ENCODE measurements at places on chromosomes 3 and 15.

DNA sequence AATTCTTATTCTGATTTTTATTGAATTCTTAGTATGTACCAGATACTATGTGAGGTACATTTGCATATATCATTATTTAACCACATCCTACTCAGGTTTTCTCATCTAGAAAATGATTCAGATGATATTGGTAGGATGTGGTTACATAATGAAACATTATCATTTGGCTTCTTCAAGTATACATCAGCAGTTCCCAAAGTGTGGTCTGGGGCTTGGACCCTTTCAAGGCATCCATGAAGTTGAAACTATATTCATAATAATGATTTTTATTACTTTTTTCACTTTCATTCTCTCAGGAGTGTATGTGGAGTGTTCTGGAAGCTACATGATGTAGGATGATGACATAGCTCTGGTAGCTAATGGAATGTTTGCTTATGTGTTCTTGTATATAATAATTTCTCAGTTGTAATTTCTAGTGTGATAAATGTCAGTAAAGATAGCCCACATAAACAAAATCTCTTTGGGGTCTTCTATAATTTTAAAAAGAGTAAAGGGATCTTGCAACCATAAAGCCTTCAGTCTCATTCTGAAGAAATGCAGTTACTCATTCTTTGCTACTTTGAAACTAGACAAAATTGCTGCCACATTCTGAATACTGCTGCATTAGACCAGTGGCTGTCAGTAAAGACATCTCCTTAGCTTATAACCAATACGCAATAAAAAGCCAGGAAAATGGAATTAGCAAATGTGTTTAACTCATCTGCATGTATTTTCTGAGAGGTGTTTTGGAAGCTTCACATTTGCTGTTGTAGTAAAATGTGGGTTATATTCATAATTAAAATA lies 95.8 kb downstream of the PPARG start:
- no peak overlapping the region for H3K4me3 ChIP-seq
- no peaks in the 10 kb centered on the region for H3K27me3 ChIP-seq
- H3K27ac ChIP-seq: no peak overlapping the region
- peaks cover 36% of the 10 kb centered on the region for H3K36me3 ChIP-seq

- no peak overlapping the region for H3K4me3 ChIP-seq
- H3K4me1 ChIP-seq: peaks cover 10% of the 10 kb centered on the region
- H3K27me3 ChIP-seq: no peaks in the 10 kb centered on the region
Observed at GRCh38 chr3:171967137-171967783, 72.1 kb upstream of the FNDC3B start.

GRCh38 chr3:14154276-14154675 lies 24.1 kb downstream of the XPC start:
- H3K27ac ChIP-seq: no peak overlapping the region
- H3K27me3 ChIP-seq: no peaks in the 10 kb centered on the region
- peaks cover 78% of the 10 kb centered on the region for H3K36me3 ChIP-seq
- no peaks in the 10 kb centered on the region for H3K4me1 ChIP-seq
- no peak for DNase-seq

DNA sequence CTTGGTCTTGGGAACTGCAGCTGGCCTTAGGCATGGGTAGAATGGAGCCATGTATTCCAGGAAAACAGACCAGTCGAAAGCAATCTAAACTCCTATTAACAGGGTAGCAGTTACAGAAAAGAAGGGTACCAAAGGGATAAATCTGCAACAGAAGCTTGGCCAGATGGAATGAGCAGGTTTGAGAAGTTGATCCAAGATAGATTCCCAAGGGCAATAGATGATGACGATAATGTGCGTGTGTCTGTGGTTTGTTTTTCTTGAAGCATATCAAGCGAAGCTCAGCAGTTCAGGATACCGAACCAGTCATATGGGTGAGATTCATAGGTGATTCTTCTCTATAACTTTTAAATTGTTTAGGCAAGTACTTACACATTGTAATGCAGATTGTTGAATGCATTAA lies 203.8 kb upstream of the SEMA6D start:
- no peaks in the 10 kb centered on the region for H3K27me3 ChIP-seq
- DNase-seq: no peak
- H3K27ac ChIP-seq: no peak overlapping the region
- no peaks in the 10 kb centered on the region for H3K36me3 ChIP-seq

- H3K27me3 ChIP-seq: no peaks in the 10 kb centered on the region
- peaks cover 31% of the 10 kb centered on the region for H3K4me1 ChIP-seq
- no peak overlapping the region for H3K4me3 ChIP-seq
- DNase-seq: no peak
- no peaks in the 10 kb centered on the region for H3K36me3 ChIP-seq
Observed at GRCh38 chr3:66140743-66141372, 79.9 kb upstream of the SLC25A26 start.

GRCh38 chr15:52031556-52031955 lies 12.5 kb downstream of the MAPK6 start:
- H3K36me3 ChIP-seq: peaks cover 12% of the 10 kb centered on the region
- H3K27me3 ChIP-seq: no peaks in the 10 kb centered on the region
- H3K4me3 ChIP-seq: no peak overlapping the region
- no peak overlapping the region for H3K27ac ChIP-seq

DNA sequence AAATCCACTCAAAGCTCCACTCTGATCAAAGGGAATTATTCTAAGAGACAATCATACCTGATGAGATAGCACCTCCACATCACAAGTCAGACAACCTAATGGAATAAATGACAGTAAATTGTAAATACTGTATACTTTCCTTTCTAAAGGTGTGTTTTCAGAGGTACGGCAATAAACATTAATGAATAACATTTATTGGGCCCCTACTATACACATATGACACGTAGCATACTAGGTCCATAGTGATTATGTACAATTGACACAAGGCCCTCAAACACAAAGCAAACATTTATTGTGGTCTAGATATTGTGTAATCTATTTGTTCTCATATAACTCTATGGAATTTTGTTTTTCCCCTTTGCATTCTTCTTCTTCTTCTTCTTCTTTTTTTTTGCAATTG lies 429.8 kb downstream of the FOXP1 start:
- no peaks in the 10 kb centered on the region for H3K27me3 ChIP-seq
- no peaks in the 10 kb centered on the region for H3K36me3 ChIP-seq
- no peak for DNase-seq
- H3K4me3 ChIP-seq: no peak overlapping the region

DNA sequence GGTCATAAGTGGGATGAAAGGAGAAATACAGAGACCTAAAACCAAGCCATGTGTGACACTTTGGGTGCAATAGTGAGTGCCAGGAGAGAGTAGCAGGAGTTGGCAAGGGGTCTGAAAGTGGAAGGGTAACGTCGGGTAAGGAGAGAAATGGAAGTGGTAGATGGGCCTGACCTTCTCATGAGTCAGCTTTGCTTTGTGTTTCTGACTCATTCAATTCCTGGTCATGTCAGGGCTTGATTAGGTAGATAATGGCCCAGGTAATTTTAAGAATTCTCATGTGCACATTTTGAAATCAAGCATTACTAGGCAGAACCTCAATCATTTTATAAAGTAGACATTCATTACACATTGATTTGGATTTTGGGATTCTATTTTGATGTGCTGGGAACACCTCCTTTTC lies 262.5 kb downstream of the SOX2 start:
- no peak overlapping the region for H3K4me3 ChIP-seq
- no peaks in the 10 kb centered on the region for H3K36me3 ChIP-seq
- DNase-seq: no peak
- no peak overlapping the region for H3K27ac ChIP-seq

DNA sequence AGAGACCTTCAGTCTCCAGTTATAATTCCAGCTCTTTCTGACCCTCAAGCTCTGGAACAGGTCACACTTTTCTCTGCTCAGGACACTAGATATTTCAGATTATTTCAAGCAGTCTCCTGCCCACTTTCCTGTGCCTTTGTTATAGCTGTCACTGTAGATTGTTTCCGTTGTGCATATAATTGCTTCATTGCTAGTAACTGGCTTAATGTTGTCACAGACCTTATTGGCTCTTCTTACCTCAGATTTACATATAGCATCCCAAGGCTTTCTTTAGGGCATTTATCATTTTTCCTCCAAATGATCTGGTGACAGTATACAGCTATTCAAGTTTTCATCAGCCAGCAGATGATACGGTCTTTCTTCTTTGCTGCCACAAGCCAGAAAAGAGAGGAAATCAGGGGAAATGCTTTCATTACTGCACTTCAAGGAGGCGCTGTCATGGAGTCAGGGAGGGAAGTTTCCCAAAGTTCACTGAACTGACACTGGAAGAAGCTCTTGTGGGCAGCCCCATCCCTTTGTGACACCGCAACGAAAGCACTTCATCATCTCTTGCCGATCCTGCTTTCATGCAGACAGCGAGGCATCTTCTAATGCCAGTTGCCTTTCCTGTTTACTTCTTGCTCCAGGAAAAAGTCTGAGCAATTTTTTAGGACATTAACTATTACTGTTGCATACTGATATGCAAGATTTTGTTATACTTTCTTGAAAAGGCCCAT lies 181.9 kb downstream of the CDIN1 start:
- no peaks in the 10 kb centered on the region for H3K4me1 ChIP-seq
- H3K27ac ChIP-seq: no peak overlapping the region
- no peak overlapping the region for H3K4me3 ChIP-seq
- H3K36me3 ChIP-seq: peaks cover 20% of the 10 kb centered on the region
- no peak for DNase-seq
- no peaks in the 10 kb centered on the region for H3K27me3 ChIP-seq

DNA sequence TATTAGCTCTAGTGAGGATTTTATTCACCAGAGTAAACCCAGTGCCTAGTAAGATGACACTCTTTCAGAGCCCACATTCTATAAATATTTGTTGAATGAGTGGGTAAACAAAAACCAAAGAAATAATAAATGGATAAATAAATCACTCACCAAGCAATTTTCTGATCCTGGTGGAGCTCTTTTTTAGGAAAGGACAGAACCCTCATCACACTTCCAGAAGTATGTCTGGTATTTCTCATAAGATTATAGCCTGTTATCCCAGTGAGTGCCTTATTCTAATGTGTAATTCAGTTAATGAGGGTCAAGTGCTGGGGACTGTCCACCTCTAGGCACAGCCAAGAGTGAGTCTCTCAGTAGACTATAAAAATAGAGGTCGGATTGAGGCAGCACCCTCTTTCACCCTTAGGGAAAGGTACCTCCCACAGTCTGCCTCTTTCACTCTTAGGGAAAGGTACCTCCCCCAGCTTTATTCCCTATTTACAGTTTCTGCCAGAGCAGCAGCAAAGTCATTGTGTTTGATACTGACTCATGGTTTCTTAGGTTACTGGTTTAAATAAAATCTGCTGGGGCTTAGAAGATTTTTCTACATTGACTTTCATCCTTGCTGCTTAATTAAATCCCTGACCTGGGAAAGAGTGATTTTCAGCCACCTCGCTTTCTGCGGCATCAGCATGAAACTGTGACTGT lies 145.0 kb downstream of the STAC start:
- DNase-seq: no peak
- no peaks in the 10 kb centered on the region for H3K4me1 ChIP-seq
- no peak overlapping the region for H3K27ac ChIP-seq
- no peaks in the 10 kb centered on the region for H3K36me3 ChIP-seq

DNA sequence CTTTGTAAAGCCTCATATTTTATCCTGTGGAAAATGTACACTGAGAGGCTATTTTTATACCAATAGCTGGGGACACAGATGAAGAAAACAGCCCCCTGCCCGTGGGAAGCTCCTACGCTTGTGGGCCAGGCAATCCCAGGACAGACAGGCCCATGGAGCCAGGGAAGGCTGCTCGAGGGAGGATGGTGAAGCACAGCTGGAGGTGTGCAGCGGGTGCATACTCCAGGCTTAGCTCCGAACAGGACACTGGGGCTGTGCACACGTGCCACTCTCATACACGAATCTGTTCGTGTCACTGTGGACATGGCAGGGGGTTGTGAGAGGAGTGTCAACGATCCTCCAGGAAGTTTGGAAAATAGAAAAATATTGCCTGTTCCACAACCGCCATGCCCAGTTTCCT lies 36.1 kb downstream of the SMAD6 start:
- H3K27me3 ChIP-seq: no peaks in the 10 kb centered on the region
- DNase-seq: no peak
- H3K36me3 ChIP-seq: no peaks in the 10 kb centered on the region
- peaks cover 77% of the 10 kb centered on the region for H3K4me1 ChIP-seq
- H3K4me3 ChIP-seq: no peak overlapping the region

DNA sequence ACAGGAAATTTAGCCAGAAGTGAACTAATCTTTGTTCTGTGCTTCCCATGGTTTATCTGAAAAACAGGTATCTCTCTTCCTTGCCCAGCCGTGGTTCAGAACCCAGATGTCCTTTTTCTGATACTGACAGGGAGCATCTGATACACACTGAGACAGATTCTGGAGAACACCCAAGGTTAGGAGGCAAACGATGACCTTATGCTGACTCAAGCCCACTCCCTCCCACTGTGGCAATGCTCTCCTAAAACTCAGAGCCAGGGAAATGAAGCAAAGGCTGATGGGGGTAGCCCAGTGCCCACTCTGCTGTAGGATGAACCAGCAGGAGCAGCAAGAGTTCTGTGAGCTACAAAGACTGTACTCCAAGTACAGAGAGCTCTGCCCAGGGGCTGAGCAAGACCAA lies 225.1 kb downstream of the NTRK3 start:
- DNase-seq: no peak
- H3K27ac ChIP-seq: no peak overlapping the region
- peaks cover 35% of the 10 kb centered on the region for H3K27me3 ChIP-seq
- no peak overlapping the region for H3K4me3 ChIP-seq

DNA sequence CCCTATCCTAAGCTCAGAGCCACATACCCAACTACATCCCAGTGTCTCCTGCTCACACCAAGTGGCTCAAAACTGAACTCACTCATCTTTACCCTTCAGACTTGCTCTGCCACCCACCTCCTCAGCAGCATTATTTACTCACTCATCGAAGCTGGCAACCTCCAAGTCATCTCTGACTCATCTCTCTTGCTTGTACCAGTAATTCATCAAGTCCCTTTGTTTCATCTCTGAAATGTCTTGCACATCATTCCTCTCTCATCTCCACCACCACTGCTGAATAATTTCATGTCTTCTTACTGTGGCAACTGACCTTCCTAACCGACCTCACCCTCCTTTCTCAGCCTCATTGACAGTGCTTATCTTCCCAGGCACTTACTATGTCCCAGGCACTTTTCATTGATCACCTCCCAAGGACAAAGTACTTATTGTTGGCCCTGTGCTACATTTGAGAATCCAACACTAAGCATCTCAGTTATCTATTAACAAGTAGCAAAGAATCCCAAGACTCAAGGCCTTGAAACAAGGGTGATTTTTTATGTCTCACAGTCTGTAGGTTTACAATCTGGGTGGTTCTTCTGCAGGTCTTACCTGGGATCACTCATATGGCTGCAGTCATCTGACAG lies 82.0 kb downstream of the MRPL46 start:
- DNase-seq: no peak
- H3K4me1 ChIP-seq: peaks cover 19% of the 10 kb centered on the region
- H3K27ac ChIP-seq: no peak overlapping the region
- no peaks in the 10 kb centered on the region for H3K36me3 ChIP-seq
- no peaks in the 10 kb centered on the region for H3K27me3 ChIP-seq

- no peak for DNase-seq
- H3K36me3 ChIP-seq: peaks cover 8% of the 10 kb centered on the region
- H3K4me3 ChIP-seq: no peak overlapping the region
- no peak overlapping the region for H3K27ac ChIP-seq
- no peaks in the 10 kb centered on the region for H3K4me1 ChIP-seq
Observed at GRCh38 chr3:139427283-139428060, 38.0 kb upstream of the COPB2 start.

GRCh38 chr3:185851959-185852358 lies 27.1 kb upstream of the IGF2BP2 start:
- H3K4me1 ChIP-seq: no peaks in the 10 kb centered on the region
- H3K4me3 ChIP-seq: no peak overlapping the region
- peaks cover 17% of the 10 kb centered on the region for H3K27me3 ChIP-seq
- DNase-seq: no peak
- no peaks in the 10 kb centered on the region for H3K36me3 ChIP-seq

GRCh38 chr3:171932153-171932611 lies 89.0 kb downstream of the TMEM212 start:
- H3K36me3 ChIP-seq: no peaks in the 10 kb centered on the region
- H3K4me3 ChIP-seq: peak overlapping the region; percentile 26
- no peak for DNase-seq
- no peaks in the 10 kb centered on the region for H3K4me1 ChIP-seq
- H3K27ac ChIP-seq: no peak overlapping the region
- no peaks in the 10 kb centered on the region for H3K27me3 ChIP-seq
